ENCODE measurements at places on chromosomes 2 and 18.

GRCh38 chr2:204110338-204110741 lies 173.8 kb downstream of the ICOS start:
- DNase-seq = peak; percentile 14

DNA sequence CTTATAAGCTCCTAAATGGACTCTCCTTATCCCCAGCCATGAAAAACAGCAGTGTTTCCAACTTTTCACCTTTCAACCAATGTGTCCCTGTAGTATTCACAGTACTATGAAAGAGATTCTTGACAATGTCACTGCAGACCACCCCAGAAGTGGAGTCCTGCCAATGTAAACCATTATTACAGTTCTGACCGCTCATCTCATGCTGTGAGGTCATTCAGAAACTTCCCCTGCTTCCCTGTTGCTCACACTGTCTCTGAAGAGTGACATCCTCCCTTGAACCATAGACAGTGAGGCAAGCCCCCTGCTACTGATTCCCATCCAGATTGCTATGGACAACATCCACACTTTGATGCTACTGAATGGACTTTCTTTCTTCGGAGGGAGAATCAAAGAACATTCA lies 1523.7 kb upstream of the ACVR2A start:
- DNase-seq = no peak

DNA sequence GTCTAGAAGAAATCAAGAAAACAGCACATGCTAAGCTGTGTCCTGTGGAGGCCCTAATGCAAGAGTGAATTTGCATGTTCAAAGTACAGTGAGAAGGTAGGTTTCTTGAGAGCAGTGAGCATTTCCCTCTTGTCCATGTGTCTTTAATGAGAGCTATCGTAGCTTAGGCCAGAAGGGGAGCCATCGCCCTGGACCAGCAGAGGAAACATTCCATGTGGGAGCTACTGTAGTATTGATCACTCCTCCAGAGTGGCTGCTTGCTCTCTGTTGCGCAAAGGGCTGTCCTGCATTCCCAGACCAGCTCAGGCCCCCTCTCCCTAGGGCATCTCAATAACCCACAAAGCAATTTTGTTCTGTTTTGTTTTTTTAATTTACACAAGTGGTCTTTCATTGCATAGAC lies 950.1 kb downstream of the CNTNAP5 start:
- no peak for DNase-seq

- no peak for DNase-seq
Observed at GRCh38 chr2:36513661-36514060, 84.3 kb downstream of the FEZ2 start.

GRCh38 chr2:57080035-57080434 lies 896.2 kb downstream of the CCDC85A start:
- DNase-seq = no peak

GRCh38 chr18:68854786-68855391 lies 57.0 kb downstream of the CCDC102B start:
- DNase-seq = no peak

DNA sequence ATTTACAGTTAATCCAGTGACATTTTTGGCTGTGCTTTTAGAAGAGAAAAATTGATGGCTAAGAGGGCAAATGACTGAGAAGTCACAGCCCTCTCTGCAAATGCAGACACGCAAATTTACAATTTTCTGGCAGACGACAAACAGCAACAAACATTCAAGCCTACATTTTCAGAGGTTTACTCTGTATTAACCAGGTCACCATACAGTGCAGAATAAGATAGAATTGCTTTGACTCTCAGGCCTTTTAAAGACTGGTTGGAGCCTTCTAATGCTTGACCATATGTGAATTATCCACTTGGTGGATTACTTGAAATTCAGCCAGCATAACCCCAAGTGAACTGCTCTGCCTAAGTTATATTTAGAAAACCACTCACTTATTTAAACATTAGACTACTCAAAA lies 280.9 kb upstream of the STON1 start:
- DNase-seq = no peak

DNA sequence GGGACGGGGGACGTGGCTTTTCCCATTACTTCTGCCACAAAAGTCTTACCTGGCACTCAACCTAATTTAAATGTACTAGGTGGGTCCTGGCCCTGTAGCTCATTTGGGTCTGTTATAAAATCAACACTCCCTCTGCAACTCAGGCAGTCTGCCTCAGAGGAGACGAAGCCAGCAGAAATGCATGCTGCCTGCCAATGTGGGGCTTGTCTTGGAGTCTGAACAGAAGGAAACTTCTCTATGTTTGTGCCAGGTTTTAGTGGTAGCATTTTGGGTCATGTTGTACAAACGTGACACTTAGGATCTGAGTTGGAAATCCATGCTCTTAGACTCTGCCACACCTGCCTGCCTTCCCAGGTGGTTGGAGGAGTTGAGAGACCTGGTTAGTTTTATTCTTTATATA lies 292.5 kb upstream of the FAM98A start:
- no peak for DNase-seq

GRCh38 chr18:24561369-24561965 lies 101.0 kb downstream of the HRH4 start:
- no peak for DNase-seq

DNA sequence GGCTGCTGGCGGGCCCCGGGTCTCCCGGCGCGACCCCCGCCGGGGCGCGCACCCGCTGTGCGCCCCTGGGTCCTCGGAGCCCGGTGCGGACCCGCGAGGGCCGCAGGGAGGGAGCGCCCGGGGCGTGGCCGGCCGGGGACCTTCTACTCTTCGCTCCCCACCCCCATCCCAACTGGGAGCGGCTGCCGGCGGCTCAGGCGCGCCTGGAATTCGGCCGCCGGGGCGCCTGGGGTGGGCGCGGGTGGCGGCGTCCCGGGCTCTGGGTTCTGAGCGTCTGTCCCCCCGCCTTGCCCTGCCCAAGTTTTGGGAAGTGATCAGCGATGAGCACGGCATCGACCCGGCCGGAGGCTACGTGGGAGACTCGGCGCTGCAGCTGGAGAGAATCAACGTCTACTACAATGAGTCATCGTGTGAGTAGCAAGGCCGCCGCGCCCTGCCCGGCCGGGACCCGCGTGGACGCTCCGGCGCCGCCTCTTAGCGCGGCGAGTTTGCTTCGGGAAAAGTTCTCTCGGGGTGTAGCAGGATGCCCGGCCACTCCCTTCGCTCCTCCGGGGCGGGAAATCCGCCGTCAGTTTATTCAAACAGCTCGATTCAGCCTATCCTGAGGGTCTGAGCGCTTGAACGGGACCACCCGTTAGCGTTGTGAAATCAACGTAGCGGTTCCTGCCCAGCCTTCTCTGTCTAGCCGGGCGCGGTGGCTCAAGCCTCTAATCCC lies 502 bp downstream of the TUBB6 start:
- no peak for DNase-seq

DNA sequence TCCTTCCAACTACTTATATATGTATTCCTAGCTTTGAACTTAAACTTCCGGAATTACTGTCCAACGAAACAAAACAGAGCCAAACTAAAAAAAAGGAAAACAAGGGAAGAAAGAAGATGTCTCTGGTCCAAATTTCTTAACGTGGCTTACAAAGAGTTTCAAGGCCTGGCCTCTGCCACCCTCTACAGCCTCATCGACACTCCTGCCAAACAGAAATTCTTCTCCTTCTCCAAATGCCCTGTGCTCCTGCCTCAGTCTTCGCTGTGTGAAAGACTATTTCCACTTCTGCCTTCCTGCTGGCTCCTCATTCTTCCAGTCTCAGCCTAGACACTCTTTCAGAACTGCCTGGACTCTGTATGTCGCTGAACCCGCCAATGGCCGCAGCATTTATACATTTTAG lies 249.2 kb downstream of the TXNL1 start:
- no peak for DNase-seq

- no peak for DNase-seq
Observed at GRCh38 chr18:39730606-39731005, 2165.0 kb upstream of the CELF4 start.

- DNase-seq = no peak
Observed at GRCh38 chr2:172791953-172792352, 56.3 kb downstream of the RAPGEF4 start.
